NCI-H1105 (cell line): ENCODE measurements at places on chromosomes 7 and 10.
A peak's percentile ranks its signal among the peaks of the same experiment; 100 is the strongest.

- no peak for DNase-seq
These were observed 66.1 kb downstream of the THNSL1 start for GRCh38 chr10:25082276-25083204.

GRCh38 chr10:22805304-22805703 lies 90.9 kb upstream of the PIP4K2A start:
- DNase-seq, result peak; percentile 90

DNA sequence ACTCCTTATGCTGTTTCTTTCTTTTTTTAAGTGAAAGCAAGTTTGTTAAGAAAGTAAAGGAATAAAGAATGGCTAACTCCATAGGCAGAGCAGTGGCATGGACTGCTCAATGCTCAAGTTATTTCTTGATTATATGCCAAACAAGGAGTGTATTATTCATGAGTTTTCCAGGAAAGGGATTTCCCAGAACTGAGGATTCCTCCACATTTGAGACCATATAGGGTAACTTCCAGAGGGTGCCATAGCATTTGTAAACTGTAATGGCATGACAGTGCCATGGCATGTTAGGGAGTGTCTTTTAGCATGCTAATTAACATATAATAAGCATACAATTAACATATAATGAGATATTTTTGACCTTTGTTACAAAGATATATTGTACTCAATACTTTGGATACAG lies 1034.5 kb upstream of the PHF14 start:
- no peak for DNase-seq

GRCh38 chr10:78868456-78868855 lies 200.3 kb upstream of the ZMIZ1 start:
- DNase-seq, result no peak

GRCh38 chr7:47492716-47493325 lies 89.1 kb downstream of the TNS3 start:
- DNase-seq, result no peak

DNA sequence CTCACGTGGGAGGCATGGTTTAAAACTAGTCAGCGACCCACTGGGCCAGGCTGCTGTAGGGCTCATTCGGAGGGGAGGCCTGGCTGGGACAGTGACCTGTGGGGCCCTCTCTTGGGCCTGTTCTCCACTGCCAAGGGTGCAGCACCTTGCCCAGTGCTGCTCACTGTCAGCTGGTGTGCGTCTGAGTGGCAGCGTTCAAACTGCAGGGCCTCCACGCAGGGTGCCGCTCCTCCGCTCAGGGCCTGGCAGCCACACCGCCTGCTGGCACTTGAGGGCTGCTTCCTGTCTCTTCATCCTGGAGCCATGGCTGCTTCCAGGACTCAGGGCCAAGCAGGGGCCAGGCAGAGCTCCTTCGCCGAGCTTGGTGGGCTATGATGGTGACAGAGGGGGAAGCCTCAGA lies 18.3 kb downstream of the ADAMTS14 start:
- no peak for DNase-seq

DNA sequence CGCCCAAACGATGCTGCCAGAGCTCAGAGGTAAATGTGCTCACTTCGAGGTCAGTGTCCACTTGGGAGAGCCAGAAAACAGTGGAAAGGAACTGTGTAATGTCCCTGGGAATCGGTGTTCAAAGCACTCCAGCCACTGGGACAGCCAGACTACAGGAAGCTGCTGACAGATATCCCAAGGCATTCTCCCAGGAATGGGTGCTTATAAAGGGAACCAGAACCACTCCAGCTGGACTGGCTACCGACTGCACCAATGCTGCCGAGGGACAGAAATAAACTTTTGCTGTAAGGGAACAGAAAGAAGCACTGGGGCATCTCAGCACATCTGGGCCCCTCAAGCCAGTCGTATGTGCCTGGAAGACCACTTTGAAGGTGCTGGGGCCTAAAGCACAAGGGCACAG lies 76.7 kb downstream of the ATXN7L1 start:
- DNase-seq, result no peak

- DNase-seq, result no peak
These were observed 29.8 kb upstream of the EPC1 start for GRCh38 chr10:32376771-32377170.

DNA sequence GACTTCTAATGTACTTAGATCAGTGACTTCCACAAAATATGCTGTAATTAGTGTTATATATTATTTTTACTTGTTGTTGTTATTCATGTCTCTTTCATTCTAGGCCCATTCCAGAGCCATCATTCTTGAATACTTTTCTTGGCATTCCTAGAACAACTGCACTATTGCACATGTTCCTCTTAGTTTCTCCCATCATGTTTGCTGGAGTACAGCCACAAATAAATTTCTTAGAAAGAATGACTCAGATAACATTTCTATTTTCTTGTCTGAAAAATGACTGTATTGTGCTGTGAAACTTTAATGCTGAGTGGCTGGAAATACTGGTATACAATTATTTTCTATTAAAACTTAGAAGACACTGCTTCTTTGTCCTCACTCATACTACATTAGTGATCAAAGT lies 651.0 kb upstream of the STEAP1 start:
- DNase-seq, result no peak

DNA sequence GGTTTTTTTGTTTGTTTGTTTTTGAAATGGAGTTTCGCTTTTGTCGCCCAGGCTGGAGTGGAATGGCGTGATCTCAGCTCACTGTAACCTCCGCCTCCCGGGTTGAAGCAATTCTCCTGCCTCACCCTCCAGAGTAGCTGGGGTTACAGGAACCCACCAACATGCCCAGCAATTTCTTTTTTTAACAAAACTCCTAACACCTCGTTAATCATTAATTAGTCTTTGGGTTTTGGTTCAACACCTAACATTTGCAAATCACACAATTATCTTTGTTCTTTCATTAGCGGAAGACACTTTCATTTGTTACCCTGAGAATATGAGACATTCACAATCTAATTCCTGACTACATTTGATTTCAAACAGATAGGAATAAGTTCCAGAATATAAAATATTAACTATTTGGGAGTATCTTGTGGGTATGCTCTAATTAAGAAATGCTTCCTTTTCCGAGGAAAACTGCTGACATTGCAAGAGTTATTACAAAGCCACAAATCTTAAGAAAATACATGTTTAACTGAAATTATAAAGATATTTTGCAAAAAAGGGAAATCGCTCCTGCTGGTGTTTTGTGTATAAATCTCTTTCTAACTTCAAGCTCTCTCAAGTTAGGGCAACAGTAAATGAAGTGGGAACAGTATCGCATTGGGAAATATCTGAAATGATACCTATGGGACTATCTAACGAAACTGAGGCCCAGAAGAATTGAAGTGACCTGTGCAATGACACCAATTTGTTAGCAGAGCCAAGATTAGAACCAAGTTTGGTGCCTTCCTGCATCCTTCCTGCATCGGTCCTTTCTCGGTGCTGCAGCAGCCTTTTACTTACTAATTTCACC lies 1.2 kb upstream of the LSM8 start:
- DNase-seq, result peak; percentile 4

DNA sequence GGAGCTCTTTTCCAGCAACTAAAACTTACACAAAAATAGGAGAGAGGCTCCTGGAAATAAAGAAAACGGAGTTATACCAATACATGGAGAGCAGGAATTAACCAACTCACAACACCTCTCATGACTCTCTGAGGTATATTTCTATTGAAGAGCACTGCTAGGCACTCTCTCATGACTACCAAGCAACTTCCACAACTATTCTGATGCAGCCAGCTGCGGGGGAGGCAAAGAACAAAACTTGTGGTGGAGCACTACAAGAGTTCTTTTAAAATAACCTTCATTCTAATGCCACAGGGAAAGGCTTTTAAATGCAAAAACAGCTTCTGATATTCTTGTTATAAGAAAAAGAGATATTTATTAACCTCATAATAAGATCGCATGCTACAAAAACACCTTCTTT lies 140.7 kb downstream of the SLC25A13 start:
- DNase-seq, result no peak

GRCh38 chr10:15751046-15751445 lies 31.3 kb upstream of the ITGA8 start:
- no peak for DNase-seq

GRCh38 chr7:102469972-102470825 lies 5.4 kb downstream of the LRWD1 start:
- DNase-seq, result no peak

GRCh38 chr7:116423499-116423898 lies 76.0 kb upstream of the CAV2 start:
- DNase-seq, result no peak
